LoVo (cell line): ENCODE measurements at places on chromosomes 2 and 18.

DNA sequence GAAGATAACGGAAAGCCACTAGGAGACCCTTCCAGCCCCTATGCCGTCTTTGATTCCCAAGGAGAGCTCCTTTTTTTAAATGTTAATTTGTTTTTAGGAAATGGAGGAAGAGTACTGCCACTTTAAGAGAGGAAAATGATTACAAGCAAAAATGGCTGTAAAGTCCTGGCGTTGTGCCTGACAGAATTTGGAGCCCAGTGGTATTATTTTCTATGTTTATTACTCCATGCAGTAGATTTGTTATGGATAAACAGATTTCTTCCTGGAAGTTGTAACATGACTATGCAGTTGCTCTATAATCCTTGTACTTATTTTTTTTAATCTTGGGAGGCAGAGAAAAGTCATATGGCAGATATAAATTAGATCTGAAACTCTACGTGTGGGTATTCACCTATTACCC lies 141.3 kb downstream of the GBX2 start:
- DNase-seq = no peak

- no peak for DNase-seq
These were observed 162.0 kb upstream of the RMP24 start for GRCh38 chr18:35810520-35810919.

DNA sequence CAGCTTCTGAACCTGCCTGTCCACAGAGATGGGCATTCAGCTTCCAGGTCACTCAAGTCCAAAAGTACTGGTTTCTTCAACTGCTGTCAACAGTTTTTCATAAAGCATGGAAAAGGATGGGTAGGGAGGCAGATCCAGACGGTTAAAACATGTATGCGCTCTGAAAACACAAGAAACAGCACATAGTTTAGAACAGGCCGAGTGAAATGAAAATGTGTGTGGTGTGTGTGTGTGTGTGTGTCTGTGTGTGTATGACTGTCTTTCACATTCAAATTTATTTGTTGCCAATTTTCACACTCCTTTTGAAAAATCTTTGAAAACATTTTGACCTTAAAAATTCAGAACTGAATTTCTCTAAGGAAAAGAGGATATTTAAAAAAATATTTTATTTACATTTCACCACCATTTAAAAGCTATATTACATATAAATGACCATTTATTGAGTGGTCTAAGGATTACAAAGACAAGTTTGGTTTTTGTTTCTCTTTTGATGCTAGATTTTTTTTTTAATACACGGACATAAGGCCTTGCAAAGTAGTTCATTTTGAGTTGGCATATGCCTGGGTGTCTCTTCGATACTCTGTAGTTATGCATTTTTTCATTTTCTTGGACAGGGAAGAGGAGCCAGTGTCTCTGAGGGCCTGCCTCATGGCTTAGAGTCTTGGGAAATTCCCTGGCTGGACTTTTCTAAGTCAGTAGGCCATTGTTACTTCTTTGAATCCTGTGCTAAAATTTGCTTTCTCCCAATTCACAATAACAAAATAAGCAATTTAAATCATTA lies 30.0 kb upstream of the STK17B start:
- DNase-seq = no peak

- DNase-seq = no peak
These were observed 9.4 kb upstream of the ZNF512 start for GRCh38 chr2:27573452-27573851.

- no peak for DNase-seq
These were observed 104.8 kb downstream of the SP100 start for GRCh38 chr2:230520875-230521155.

GRCh38 chr2:86123328-86123925 lies 17.4 kb downstream of the PTCD3 start:
- no peak for DNase-seq

DNA sequence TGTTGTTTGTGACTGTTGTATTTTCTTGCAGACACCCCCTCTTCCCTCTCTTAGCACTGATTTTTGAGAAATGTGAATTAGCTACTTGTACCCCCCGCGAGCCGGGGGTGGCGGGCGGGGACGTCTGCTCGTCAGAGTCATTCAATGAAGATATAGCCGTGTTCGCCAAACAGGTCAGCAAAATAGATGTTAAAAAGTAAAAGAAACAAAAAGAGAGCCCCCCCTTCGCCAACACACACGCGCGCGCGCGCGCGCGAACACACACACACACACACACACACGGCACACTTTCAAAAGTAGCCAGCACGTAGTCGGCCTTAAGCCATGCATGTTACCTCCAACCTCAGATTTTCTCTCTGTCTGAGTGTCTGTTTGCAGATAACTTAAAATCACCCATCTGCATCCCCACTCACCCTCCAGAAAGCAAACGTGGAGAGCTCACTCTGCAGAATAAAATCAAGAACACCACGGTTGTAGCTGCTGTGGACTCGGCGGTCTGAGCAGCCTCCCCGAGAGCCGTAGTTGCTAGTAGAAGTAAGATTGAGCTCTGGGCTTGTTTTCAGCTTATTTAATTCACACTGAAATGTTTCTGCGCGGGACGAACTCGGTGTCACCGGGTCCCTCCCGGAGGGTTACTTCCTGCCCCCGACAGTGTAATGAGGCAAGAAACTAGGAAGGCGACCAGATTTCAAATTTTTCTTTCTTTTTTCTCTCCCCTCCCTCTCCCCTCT lies 5.1 kb downstream of the MEIS1 start:
- DNase-seq = no peak

DNA sequence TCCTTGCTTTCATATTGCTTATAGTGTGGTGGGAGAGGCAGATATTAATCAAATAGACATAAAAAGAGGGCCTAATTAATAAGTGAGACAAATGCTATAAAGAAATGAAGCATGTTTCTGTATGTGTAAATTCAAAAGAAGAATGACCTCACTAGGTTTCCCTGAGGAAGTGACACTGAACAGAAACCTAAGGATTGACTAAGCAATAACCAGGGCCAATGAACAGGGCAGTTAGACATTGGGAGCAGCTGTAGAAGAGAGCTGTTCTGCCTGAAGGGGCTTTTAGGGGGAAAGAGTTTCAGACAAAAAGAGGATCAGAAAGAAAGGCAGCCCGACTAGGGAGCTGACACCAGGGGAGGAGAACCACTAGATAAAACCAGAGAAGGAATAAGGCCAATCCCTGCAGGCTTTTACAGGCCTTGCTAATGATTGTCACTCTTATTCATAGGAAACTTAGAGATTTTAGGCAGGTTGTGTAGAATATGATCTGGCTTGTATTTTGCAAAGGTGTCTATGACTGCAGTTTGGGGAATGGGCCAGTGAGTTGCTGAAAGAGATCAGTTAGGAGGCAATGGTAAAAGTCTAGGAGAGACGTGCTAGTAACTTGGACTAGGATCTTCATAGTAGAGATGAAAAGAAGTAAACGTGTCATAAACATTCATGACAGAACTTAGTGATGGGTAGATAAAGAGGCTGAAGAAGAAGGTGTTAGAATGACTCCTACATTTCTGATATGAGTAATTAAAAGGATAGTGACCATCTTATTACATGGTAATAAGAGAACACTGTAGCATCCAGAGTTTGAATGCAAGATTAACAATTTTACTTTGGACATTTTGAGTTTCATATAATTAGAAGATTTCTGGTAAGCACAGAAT lies 26.8 kb upstream of the NABP1 start:
- DNase-seq = no peak

DNA sequence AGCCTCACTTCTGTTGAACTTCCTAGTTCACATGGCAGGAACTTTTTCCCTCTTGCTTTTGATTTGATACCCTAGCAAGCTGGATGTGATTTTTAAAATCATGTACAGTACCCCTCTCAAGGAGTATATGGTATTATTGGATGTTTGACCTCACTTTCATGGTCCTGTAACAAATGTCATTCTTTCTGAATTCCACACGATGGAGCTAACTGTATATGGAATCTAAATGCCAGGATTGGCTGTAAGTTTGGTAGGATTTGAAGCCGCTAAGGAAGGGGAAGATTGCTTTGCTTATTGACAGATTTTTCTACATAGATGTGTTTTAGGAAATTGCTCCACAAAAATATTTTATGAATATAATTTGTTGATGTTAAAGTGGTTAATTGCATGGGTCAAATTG lies 18.3 kb downstream of the MAIP1 start:
- peak; percentile 66 for DNase-seq

DNA sequence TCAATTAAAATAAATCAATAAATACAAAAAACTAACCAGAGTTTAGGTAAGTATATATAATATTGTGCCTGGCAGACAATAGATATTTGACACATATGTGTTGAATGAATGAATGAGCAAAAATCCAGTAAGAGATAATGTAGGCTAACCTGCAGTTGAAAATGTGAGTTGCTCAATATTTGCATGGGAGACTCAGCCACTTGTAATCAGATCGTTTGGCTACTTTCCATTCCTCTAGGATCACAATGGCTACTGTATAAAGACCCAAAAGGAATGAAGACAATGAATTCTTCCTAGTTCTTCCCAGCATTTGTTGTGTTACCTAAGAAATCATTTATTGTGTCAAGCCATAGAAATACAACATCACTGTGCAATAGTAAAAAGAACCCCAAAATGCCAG lies 25.3 kb downstream of the PIEZO2 start:
- DNase-seq = no peak

DNA sequence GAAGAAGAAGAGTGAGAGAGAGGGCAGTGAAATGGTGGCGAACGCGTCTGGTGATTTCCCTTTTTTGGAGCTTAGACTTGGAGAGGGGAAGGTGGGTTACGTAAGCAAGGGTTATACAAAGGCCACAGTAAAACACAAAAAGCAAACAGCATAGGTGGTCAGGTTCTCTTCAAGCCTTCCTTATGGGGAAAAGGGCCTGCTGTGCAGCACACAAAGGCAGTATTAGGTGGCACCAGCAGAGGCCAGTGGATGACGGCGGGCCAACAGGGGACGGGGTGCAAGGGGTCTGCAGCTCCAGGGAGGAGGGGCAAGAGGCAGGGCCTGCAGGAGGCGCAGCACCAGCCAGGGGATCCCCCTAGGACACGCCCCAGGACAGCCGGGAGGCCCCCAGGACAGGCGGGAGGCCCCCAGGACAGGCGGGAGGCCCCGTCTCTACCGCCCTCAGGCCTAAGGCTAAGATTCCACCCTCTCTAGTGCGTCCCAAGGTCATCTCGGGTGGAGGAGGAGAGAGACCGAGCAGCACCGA lies 32.6 kb upstream of the NPC1 start:
- no peak for DNase-seq

- DNase-seq = peak; percentile 29
These were observed 513.4 kb downstream of the TNS1 start for GRCh38 chr2:217489145-217489960.

GRCh38 chr2:168710754-168711467 lies 91.5 kb upstream of the NOSTRIN start:
- no peak for DNase-seq

DNA sequence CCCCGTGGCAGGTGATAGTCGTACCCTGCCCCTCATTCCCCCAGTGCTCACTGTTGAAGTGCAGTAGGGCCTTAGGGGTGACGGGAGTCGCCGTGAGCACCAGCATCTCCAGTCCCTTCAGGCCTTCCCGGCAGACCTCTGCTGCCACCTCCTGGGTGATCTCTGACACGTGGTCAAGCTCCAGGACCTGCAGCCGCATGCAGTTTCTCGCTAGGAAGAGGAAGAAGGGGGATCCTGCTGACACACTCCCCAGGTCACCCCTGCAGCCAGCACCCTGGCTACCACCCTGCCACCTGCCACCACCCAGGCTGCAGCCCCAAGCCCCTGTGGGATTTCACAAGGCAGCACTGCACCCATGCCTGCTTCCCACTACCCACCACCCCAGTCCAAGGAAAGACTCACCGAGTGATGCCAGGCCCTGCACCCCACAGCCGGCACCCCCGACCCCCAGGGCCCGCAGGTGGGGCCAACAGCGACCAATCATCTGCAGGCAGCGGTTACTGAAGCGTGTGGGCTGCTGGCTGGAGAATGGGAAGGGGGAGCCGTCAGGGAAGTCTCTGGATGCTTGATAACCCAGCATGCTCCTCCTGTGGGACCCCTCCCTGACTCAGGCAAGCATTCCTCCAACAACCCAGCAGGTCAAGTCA lies 23.8 kb downstream of the FBXO41 start:
- DNase-seq = no peak

DNA sequence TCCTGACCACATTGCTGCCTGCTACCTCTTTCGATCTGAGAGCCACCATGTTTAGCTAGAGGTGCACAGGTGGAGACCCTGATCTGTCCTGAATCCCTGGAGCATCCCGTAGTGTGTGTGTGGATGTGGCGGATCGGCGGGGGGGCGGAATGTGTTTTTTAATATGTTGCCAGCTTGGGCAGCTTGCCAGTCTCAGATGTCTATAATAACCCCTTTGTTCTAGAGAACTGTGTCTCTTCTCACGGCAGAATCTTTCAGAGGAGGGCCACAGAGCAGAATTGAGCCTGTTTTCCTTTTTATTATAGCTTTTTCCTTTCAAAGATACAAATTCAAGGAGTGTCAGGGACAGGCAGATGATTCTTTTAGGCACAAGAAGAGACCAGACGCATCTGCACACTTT lies 934.1 kb upstream of the KLHL29 start:
- DNase-seq = no peak

- no peak for DNase-seq
These were observed 559 bp downstream of the TMEM37 start for GRCh38 chr2:119431976-119432850.

- DNase-seq = no peak
These were observed 38.1 kb upstream of the CDH20 start for GRCh38 chr18:61295153-61295552.

DNA sequence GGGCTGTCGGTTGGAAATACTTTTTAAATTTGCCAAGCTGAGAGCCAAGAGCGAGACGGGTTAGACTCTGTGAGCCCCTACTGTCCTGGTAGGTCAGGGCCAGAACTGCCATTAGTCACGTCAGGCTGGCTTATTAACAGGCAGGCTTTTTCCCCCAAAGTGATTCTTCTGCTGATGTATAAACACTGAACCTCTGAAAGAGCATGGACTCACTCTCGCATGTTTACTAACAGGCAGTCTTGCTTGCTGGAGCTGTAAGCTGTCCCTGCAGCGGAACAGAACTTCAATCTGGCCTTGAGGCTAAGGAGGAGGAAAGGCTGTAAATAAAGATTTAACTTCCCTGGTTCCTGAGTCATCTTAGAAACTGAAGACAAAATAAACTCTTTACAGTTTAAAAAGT lies 288.4 kb downstream of the PIEZO2 start:
- DNase-seq = no peak

- no peak for DNase-seq
These were observed 255.4 kb downstream of the ALPK2 start for GRCh38 chr18:58373481-58373880.

- DNase-seq = peak; percentile 34
These were observed 466.5 kb downstream of the METTL4 start for GRCh38 chr18:2104620-2105462.

GRCh38 chr18:75823471-75823870 lies 396.0 kb upstream of the SMIM21 start:
- no peak for DNase-seq
